Suppressor macrophage (primary cell): ENCODE measurements at places on chromosomes 3 and 15.

DNA sequence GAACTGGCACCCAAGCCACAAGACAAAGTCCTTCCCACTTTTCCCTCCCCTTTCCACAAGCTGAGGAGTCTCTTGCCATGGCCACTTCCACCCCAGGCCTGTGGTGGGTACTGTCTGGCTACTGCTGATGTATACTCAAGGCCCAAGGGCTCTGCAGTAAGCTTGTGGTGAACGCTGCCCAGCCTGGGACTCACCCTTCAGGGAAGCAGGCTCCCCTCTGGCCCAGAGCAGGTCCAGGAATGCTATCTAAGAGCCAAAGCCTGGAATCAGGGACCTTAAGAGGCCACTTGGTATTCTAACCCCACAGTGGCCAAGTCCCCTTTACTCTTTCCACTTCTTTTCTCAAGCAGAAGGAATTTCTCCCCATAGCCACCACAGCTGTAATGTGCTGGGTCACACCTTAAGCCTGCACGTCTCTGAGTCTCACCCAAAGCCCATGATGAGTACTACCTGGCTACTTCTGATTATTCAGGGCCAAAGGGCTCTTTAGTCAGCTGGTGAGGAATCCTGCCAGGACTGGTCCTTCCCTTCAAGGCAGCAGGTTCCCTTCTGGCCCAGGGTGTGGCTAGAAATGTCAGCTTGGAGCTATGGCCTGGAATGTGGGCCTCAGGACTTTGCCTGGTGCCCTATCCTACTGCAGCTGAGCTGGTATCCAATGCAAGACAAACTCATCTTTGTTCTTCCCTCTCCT, 4.0 kb downstream of the PATL2 start:
- no peak for DNase-seq

- DNase-seq: peak; percentile 62
These were observed 90.1 kb downstream of the SATB1 start for GRCh38 chr3:18334837-18335601.

- DNase-seq: no peak
These were observed 29.9 kb upstream of the LRTM1 start for GRCh38 chr3:54957711-54958110.

- peak; percentile 45 for DNase-seq
These were observed 14.8 kb downstream of the UBP1 start for GRCh38 chr3:33425453-33425852.

DNA sequence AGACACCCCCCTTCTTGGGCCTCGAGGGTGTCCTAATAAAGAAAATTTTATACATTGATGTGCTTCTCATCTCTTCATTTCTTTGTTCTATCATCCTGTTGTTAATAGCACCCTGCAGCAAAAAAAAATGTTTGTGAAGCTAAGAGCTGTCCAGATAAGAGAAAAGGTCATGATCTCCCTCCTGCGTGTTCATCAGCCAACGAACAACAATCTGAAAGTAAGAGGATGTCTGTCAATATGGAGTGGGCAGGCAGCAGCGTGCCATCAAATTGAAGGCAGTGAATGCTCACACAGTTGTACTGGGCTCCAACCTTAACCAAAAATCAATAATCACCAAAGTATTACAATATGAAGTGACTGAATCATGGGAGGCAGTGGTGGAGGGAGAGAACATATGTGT, 418.6 kb upstream of the ONECUT1 start:
- DNase-seq: no peak

GRCh38 chr3:116001151-116001621, 377.9 kb downstream of the GAP43 start:
- no peak for DNase-seq

GRCh38 chr3:181568248-181568647, 143.5 kb upstream of the SOX2 start:
- no peak for DNase-seq

DNA sequence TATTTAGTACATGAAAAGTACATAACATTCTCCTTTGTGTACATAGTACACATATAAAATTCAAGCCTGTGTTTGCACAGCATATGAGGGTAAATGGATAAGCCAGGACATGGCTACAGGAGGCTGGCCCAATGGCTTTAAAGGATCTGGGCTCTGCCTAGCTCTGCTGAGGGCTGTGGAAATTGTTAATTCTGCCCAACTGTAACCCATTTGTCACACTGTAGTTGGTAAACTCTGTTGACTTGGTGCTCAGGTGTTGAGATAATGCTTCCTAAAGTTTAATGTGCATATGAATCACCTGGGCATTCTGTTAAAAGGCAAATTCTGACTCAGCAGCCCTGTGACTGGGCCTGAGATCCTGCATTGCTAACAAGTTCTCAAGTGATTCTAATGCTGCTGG, 196.5 kb upstream of the ZPLD1 start:
- no peak for DNase-seq

DNA sequence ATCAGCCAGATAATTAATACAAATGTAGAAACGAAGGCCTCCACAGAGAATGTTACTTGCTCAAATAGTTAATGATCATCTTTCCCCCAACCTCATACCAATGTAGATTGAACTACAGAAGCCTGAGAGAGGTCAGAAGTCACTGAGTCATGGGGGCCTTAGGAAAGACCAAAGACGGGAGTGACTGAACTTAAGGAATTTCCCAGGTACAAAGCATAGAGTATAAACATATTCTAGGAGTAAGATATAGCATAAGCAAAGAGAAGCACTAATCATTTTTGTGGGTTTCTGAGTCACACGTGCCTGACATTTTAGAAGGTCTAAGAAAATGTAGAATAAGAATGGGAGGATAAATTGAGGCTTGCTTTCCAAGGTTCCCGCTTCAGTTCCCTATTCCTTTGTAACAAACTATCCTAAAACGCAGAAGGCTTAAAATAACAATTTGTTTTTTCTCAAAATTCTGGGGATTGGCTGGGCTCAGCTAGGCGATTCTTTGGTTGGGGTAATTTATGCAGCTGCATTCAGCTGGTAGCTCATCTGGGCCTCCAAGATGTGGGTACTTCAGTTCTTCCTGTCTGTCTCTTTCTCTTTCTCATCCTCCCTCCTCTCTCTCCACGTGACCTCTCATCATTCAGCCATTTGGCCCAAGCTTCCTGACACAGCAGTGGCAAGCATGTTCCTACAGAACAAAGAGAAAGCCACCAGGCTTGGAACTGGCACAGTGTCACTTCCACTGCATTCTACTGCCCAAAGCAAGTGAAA, 422.6 kb downstream of the FOXP1 start:
- no peak for DNase-seq

DNA sequence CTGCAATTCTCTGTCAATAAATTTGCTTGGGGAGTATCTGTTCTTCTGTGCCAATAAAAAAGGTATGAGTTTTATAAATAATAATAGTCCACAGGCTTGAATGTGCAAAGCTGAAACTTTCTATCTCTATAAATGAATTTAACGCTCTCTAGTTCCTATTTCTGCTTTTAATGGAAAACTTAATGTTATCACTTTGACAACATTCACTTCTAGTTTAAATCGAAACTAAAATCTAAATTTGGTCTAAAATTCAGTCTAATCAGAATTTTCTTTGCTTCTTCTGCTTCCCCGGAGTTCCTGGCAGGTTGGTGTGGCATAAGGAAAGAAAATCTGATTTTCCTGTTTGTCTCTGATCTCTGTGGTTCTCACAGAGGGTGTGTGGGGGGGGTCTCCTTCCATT, 450.1 kb upstream of the TBL1XR1 start:
- DNase-seq: no peak

DNA sequence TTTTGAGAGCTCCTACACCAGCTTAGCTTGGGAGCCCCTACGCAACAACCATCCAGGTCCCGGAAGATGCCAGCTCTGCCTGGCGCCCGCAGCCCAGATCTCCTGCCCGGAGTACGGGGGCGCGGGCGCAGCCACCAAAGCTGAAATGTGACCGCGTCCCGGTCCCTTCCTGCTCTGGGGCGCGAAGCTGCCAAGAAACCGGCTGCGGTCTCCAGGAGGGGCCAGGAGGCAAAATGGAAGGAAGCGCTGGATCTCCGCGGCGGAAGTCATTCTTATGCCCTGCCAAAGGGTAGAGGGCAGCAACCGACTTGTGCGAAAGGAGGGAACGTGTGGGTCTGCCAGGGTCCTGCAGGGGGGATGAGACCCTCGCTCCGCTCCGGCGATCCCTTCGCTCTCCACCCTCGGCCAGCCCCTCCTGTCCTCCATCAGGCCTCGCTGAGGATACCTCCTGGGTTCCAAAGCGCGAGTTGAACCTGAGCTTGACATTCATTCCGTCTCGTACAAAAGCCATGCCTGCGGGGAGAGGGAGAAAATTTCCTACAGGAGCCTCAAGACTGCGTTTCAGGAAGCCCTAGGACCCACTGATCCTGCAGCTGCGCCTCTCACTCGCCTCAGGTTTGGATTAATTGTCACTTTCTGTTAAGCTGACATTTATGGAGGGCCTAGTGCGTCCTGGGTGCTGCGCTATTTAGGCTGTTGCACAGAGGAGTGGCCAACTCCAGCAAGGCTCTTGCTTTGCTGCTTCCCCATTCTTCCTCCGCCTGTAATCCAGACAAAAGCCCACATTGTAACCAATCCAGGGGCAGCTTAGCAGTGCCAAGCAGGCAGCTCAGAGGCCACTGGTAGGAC, 98.3 kb upstream of the VGLL3 start:
- DNase-seq: peak; percentile 78

DNA sequence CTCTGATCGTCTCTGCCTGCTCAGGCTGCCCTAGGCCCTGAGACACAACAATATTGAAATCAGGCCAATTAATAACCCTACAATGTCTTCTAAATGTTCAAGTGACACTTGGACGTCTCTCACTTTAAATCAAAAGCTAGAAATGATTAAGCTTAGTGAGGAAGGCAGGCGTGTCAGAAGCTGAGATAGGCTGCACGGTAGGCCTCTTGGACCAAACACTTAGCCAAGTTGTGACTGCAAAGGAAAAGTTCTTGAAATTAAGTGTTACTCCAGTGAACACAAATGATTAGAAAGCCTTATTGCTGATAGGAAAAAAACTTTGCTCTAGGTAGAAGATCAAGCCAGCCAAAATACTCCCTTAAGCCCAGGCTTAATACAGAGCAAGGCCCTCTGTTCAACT, 2.2 kb downstream of the HPS3 start:
- DNase-seq: no peak

DNA sequence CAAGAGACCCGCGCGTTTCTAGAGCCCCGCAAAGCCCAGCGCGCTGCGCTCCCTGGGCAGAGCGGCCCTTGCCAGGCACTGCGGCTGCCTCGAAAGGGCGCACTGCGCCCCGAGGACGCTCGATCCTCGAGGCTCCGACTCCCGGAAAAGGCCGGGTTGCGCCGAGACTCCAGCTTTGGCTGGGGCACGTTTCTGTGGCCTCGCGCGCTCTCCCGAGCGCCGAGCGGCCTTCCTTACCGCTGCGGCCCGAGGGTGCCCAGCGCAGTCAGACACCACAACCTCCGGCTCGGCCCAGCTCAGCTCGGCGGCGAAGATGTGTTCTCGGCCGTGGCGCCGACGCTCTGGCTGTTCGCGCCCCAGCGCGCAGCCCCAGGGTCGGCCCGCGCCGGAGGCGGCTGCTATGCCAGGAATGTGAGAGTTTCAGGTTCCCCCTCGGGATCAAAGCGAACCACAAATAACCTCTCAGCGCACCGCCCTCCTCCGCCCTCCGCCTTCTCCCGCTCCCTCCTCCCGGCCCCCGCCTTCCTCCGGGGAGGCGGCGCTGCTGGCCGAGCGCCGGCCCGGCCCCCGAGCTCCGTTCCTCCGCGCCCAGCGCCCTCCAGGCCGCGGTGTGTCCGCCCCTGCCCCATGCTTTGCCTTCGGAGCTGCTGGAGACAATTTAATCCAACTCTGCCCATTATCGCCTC, at the start of gene AMOTL2:
TSS of gene AMOTL2 (minus strand) at position 343 of the 686 bp plus-strand sequence. CDS start 3,014 bp downstream, outside the sequence.
- peak; percentile 1 for DNase-seq

DNA sequence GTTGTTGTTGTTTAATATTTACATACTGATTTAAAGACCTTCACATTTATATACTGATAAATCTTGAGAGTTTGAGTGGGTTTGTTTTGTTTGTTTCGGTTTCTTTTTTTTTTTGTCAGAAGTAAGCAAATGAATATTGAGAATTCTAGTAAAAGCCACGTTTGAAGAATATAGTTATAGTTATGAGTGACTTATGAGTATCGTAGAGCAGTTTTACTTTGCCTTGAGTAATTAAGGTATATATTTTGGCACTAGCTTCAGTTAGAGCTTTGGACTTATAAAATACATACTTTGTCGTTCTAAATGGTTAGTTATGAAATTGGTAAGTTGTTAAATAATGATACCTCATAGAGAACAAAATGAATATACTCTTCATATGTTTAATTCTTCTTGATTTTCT, 27.8 kb downstream of the ATP1B3 start:
- no peak for DNase-seq

DNA sequence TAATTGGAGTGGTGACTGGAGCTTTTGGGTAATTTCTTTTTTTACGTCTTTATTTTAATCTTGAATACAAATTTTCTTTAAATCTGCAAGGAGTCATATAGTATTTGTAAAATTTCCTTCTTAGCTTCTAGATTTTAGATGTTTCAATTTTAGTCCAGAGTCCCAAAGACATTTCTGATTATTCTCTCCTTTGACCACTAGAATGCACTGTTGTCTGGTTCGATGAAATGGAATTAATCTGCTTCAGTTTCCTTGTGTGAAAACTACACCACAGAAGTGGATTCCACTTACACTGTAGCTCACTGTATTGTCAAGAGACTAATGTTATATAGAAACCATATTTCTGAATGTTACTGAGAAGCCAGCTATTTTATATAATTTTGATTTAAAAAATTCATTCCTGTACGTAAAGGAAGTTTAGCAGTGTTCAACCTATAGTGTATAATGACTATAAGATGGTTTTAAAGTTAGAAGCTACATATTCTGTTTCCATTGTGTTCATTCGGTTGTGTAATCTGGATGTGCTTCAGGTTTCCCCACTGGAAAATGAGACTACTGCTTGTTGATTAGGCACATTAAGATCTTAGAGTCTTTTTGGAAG, 6.1 kb downstream of the GRAMD1C start:
- peak; percentile 20 for DNase-seq

DNA sequence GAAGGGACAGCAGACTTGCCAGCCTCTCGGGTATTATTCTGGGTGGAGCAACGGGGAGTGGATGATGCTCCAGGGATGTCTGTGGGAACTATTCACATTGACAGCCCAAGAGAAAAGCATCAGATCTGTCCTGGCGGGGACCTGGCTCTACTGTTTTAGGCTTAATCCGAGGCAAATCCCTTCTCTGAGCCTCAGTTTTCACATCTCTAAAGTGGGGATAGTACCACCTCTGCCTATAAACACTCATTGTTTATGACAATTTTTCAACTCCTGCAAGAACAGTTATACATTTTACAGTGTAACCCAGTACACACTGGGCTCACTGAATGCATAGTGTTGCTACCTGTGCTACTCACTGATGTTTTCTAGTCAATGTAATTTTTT, 9.3 kb downstream of the PDIA5 start:
- no peak for DNase-seq

GRCh38 chr3:9581742-9582141, 28.1 kb upstream of the LHFPL4 start:
- no peak for DNase-seq

DNA sequence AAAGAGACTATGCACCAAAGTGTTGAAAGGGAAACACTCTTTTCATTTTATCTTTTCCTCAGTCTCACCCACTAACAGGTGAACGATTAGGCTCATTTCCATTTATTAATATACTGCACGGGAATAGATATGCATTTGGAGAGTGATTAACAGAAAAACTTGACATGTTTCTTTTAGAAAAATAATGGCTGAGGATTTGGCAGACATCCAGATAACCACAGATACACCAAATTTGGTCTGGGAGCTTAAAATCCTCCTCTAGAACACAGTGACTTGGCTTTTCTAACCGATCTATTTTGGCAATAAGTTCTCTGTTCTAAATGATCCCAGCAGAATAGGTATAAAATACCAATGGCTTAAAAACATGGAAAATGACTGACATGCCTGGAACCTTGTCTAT, 459.3 kb upstream of the SGO1 start:
- DNase-seq: no peak
